ENCODE measurements at places on chromosomes 16 and 17.

- DNase-seq = no peak
Measured at GRCh38 chr16:59192551-59193199, 458.6 kb upstream of the GOT2 start.

- no peak for DNase-seq
Measured at GRCh38 chr17:62802561-62803205, 5.4 kb downstream of the MARCHF10 start.

GRCh38 chr16:56564793-56565477 is at the start of gene MT4:
MT4 (plus strand) TSS chr16:56565073; CDS start chr16:56565129, 56 bp downstream.
- no peak for DNase-seq

DNA sequence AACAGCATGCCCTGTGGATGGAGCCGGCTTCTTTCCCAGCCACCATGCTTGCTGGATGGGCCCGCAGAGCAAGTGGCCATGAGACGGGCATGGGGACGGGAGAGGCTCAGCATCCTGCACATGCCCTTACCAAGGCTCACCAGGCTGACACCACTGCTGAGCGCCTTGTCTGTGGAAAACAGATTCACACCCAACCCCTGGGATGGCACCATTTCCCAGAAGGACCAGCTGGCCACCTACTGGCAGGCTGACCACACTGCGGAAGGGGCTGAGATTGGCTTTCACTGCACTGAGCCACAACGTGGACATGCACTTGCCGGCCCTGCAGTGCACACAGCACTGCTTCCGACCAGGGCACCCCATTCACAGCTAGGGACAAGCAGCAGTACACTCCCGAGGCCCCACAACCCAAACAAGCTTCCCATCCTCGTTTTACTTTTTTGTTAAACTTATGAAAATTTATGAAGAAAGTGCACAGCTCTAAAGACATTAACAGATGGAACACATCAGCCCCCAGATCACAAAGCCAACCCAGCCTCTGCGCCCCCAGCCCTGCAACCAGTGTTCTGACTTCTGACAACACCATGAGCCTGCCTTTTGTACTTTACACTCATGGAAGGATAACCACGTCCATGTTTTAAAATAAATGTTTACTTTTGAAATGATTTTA is 13.9 kb upstream of the KRTAP17-1 start:
- no peak for DNase-seq

DNA sequence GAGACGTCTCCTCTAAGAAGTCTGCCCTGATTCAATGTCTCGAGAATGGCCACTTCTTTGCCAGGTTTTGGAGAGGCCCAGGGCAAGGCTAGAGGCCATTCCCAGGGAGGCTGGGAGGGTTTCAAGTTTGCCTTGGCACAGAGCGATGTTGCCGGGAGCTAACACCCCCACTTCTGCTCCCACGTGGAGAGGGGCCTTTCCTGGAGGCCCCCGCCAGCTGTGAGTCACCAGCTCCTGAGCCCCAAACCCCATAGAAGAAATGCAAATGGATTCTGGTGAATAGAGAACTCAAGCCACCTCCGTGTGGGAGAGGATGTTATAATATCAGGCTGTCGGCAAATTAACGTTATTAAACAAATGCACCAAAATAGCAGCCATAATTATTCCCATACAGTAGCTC is 62.2 kb downstream of the CACNG5 start:
- no peak for DNase-seq

Measured in stimulated activated CD4-positive, alpha-beta T cell treated with anti-CD3 and anti-CD28 coated beads, Interleukin-1b, Interleukin-23, amount 100 ng/mL, for 24 hours (primary cell).